NCI-H1105 (cell line): ENCODE measurements at places on chromosomes 3 and 15.
A peak's percentile ranks its signal among the peaks of the same experiment; 100 is the strongest.

DNA sequence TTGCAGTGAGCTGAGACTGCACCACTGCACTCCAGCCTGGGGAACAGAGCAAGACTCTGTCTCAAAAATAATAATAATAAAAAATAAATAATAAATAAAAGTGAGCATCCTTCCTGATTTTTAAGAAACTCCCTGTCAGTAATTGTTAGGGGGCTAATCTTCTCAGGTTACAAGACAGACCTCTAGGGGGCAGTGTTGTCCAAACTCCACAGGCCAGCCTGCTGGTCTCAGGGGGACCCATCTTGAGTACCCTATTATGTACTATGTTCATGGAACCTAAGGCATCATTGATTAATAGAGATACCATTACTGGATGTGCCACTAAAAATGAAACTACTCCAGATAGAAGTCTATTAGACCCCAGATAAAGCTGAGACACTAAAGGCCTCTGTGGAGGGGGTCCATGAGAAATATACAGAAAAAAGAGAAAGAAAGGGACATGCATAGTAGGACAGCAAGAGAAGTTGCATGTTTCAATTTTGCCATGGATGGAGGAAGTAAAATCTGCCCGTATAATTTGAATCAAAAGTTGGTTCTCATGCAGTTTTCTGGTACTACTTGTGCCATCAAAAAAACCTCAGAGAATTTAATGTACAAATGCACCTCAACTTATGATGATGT is 85.5 kb upstream of the CDV3 start:
- no peak for DNase-seq

DNA sequence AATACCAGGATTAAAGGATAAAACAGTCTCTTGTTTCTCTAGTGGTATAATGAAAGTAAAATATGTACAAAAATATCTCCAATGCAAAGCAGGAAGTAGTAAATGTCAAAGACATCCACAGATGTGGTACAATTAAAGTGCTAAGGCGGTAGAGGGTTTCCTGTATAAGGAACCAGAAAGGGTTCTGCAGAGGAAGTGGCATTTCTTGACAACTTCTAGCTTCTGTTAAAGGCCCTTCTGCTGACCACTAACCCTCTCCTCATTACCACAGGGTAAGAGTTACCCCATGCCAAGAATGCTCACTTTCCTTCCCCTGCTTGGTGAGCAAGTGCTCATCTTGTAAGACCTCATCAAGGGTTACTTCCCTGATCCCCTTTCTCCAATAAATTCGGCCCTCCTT is 883.6 kb upstream of the NR2F2 start:
- no peak for DNase-seq

DNA sequence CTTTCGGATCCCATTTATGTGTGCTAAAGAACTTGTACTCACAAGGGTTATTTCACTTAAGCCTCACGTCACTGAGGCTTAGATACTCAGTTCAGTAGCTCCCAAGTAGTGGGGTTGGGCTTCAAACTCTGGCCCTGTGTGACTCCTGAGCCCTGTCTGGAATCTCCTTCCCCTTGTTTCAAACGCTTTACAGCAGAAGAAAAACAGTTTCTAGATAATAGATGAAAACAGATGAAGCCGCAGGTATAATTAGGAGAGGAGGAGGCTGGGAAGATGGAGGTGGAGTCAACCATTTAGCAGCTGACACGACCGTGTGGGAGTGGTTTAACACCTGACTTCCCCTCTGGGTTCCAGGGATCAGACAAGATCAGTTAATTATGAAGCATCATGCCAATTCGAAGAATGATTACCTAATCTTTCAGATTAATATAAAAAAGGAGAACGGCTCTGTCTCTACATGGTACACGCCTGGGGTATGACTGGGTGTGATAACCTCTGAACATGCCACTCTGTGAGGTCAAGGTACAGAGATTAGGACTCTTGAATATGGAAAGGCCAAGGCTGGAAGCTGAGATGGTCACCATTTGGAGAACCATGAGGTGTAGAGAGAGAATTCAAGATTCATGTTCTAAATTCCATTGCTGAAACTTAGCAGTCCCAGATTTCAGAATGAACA is 31.1 kb downstream of the TPM1 start:
- DNase-seq, result no peak

DNA sequence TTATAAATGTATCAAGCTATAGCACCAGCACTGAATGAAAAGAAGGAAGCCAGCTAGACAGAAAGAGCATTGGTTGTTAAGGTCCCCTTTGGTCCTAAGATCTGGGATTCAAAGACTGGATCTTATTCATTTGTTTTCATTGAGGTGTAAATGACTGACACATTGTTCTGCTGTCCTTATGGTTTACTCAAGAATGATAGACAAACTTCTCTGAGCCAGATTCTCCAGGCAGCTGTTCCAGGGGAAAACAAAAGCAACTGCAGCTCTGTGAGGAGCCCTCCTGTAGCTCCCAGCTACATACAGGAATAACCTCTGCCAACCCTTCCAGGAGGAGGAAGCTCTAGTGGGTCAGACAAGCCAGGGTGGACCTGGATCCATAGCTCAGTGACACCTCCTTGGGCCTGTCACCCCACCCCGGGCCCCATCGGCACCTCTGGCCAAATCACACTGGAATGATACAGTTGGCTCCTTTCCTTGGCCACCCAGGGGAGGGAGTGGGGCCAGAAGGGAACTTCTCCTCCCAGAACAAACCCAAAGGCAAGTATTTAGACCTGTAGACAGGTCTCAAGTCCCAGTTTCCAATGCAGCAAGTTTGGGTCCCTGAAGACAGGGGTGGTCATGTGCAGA is 57.8 kb downstream of the ZNF621 start:
- no peak for DNase-seq

DNA sequence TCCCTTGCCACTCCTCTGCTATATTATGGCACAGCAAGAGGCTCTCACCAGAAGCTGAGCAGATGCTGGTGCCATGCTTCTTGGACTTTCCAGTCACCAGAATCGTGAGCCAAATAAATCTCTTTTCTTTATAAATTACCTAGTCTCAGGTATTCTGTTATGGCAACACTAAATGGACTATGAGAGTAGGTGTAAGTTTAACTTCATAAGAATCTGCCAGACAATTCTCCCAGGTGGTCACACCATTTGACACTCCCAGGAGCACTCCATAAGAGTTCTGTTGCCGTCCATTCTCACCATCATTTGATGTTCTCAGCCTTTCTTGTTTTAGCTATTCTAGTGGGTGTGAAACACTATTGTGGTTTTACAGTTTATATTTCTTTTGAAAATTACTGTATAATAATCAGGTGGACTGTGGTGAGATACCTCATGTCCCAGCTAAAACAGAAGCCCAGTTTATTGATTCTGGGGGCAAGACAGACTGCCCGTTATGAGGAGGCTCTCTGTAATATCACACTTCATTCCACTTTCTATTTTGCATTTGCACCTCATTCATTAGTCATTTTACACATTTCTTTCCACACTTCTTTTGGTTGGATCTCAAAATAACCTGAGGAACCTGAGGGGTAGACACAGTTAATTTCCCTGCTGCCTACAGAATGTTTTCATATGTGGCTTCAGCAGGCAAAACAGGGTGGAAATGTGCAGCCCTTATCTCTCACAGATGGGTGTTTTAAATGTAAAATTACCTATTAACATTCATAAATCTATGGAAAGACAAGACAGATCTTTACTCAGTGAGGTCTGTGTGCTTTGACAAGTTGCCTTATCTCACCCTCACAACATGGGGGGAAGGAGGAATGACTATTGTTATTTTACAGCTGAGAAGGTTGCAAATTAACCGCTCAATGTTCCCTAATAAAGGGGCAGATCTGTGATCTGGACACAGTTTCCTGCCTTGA is 42.1 kb downstream of the CDCP1 start:
- DNase-seq, result no peak

DNA sequence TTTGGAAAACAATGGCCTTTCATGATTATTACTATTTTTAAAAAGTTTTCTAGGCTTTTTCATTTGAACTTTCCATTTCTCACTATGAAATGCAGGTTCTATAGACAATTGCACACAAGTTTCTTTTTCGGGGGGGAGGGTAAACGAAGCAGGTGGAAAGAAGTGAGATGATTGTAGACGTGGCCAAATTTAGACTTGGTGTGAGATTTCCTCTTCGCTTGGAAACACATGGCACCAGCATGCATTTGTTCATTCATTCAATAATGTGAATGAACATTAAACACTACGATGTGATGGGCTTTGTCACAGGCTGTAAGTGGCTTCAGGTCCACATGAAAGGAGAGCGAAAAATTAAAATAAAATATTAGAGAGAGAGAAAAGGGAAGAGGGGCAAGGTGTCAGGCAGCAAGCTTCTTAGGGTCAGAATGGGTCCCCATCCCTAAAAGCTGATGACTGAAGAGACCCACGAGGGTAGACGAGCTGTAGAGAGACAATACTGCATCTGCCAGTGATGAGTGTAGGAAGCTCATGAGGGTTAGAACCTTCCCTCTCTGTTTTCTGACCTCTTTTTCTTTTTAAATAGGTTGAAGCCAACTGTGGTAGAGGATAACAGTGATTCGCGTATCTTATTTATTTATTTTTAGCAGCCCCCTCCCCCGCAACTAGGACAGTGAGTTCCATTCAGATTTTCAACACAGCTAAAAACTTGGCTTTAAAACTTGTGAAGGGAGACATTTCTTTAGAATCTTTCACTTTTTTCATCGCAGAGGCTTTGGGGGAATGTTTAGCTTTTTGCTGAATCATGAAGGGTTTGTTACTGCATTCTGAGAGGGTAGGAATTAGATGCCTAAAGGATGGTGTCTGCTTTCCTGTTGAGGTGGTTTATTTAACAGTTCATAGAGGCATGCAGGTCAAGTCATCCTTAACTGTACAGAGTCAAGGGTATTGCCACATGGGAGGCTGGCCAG is 36.2 kb downstream of the GAP43 start:
- DNase-seq, result no peak

DNA sequence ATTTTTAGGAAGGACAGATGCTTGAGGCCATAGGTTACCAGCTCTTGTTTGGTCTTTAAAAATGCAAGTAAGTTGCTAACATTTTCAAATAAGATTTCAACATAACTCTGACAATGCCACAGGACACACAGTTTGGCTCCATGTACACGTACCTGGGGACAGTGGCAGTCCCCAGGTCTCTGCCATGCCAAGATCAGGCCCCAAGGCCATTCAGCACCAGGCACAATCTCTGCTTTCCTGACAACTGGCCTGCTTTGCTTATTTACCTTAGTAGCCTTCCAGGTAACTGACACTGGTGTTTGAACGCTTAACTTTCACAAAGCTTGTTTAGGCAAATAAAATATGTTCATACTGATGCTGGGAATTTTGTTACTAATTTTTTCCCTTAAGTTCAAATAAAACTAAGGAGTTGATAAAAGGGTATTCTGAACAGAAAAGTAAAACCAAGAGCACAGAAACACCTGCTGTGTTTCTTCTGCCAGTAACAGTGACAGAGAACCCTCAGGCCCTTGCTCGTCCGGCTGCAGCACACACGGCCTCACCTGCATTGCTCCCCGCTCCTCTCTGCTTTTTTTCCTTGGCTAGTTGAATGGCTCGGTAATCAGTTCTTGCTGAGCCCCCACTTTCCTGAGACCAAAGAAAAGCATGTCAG is 16.5 kb downstream of the ZXDC start:
- no peak for DNase-seq

DNA sequence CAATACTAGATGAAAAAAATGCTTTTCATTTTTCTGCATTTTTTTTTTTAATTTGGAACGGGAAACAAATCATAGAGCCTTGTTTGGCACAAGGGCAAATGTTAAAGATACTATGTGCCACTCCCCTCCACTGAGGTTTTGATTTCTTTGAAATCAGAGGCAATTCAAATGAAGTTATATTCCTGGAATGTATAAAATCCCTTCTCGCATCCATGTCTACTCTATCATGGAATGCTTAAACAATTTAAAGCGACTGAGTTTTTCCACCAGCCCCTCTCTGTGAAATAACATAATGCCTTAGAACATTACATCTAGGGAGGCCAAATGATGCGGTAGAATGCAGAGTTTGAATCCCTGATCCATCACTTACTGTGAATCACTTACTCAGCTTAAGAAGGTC is 69.7 kb downstream of the FMN1 start:
- DNase-seq, result no peak

GRCh38 chr3:31241533-31241932 is 291.2 kb upstream of the STT3B start:
- no peak for DNase-seq

- peak; percentile 23 for DNase-seq
These were observed 205.6 kb upstream of the DPH6 start for GRCh38 chr15:35751413-35752133.

- no peak for DNase-seq
These were observed 1032.4 kb downstream of the MCTP2 start for GRCh38 chr15:95263751-95264150.

DNA sequence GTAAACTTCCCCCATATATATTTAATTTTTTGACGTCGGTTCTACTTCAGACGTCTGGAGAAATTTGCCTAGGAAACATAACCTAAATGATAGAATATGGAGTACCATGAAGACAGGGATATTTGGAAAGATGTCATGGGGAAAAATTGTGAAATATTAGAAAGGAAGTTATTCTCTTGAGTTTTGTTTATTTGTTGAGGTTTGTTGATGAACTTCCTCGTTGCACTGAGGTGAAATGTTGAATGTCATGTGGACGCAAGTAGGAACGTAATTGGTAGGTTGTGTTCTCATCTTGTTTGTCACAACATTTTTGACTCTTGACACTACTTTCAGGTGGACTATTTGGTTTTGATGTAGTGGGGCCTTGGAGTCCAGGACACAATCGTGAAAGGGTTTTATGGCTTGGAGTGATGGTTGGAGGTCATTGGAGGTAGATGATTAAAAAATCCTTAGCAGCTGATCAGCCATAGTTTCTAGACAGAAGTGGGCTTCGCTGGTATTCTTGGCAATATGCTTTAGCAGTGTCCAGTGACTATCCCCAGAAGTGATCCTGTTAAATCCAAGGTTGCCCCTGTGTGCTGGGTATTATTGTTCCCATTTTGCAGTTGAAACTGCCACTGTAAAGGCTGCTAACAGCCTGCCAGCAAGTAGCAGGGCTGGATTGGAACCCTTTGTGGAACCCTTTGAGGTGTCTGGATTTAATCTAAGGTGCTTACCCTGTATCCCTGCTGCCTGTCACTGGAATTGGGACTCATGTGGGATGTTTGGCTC is 1.5 kb downstream of the ABHD5 start:
- no peak for DNase-seq

- DNase-seq, result no peak
These were observed 381.6 kb downstream of the EDEM1 start for GRCh38 chr3:5569152-5569551.

DNA sequence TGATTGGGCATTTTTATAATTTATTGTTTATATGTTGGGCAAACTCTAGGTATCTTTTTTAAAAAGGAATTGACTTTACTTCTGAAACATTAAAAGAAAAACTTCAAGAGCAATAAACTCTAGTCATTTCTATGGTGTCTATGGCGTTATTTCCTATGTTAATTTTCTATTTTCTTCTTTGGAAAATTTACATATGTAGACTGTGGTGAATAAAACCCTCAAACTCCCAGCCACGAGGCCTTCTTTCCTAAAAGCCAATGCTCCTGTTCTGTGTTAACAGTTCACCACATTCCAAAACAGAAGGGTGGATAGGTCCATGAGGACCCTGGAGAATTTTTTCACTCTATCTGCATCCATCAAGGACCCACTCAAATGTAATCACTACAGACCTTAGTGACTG is 44.3 kb upstream of the B3GNT5 start:
- DNase-seq, result no peak

GRCh38 chr3:141564241-141564640 is 77.4 kb downstream of the RASA2 start:
- no peak for DNase-seq

GRCh38 chr3:196643201-196643749 is 3.8 kb downstream of the NRROS start:
- DNase-seq, result no peak
